ENCODE measurements at places on chromosomes 7 and 10.

DNA sequence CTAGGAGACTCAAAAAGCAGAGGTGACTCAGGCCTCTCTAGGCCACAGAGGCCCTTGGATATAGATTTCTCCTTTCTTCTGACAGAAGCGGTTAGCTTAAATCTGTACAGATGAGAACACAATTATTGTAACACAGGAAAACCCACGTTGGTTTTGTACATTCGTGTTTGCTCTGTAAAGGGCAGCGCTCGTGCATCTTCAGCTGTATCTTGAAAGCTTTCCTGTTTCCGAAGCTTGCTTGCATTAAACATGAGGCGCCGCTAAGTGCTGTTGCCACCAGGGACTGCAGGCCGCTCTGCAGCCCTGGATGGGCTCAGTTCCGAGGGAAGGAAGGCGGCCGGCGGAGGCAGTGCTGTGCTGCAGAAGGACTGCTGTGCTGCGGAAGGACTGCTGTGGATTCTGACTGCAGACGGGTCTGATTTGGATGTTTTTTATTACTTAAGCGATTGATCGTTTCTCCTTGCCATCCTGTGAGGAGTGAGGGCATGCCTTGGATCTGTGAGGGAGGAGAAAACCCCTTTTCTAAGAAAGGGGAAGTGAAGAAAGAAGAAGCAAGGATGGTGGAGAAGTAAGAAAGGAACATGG, 53.3 kb downstream of the FHIP2A start:
- no peak for DNase-seq

DNA sequence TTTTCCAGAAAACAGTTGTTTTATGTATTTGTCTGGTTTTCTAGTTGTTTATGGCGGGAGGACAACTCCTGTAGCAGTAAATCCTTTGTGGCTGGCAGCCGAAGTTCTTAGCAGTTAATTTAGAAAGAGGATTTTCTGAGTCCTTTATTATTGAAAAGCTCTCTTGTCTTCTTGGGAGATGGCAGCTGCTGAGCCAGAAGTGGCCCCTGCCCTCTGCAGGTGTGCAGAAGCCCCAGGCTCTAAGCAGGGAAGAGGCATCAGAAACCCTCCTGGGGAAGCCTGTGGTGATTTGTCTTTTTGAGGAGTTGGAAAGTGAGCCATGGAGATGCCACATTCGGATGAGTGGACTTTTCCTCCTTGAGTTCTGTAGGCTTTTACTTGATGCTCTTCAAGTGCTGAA, 106.3 kb downstream of the GLRX3 start:
- no peak for DNase-seq

DNA sequence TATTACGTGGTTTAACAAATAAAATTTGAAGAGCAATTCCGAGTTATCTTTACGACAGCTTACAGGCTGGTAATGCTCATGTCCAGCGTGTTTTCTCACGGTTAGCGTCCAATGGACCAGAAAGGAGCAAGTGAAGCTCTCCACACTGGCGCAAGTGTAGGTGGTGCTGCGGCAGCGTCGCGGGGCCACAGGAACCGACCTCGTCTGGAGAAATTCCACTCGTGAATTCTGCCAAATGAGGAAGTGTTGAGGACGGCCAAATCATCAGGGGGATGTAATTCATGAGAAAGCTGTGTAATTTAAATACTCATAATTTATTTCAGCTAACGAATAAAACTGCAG, 350 bp upstream of the ZNF37A start:
- DNase-seq = no peak

DNA sequence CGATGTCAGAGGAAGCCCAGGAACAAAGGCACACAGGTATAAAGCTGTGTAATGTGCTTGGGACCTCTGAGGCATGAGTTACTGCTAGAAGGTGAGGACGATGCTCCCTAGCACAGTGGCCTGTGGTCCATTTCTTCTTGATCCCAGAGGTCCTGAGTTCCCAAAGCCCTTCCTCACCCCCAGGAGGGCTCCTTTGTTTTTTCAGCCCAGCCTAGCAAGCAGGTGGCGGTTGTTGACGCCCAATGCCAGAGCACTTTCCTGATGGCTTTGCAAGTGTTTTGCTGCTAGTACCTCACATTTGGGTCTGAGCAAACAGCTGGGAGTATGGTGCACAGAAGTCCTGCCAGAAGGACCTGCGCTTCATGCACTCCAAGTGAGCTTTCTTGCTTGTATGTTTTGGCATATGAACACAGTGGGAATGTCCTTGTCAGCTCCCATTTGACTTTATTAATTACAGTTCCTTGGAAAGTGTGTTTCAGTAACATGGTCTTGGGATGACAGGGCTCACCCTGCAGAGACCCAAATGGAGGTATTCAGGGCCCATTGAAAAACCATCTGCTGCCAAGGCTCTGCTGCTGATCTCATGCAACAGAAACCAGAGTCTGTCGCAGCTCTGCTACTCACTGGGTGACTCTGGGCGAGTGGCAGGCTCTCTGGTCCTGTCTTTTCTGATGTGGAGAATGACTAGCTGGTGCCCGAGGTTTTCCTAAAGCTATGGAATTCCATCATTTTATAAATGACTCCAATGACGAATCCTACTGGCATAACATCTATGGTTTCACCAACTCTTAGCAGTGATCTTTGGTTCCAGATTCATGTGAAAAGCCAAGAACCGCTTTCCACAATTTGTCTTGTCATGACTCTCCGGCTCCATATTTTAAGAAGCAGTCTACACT, 134.9 kb downstream of the ARID5B start:
- DNase-seq = no peak

DNA sequence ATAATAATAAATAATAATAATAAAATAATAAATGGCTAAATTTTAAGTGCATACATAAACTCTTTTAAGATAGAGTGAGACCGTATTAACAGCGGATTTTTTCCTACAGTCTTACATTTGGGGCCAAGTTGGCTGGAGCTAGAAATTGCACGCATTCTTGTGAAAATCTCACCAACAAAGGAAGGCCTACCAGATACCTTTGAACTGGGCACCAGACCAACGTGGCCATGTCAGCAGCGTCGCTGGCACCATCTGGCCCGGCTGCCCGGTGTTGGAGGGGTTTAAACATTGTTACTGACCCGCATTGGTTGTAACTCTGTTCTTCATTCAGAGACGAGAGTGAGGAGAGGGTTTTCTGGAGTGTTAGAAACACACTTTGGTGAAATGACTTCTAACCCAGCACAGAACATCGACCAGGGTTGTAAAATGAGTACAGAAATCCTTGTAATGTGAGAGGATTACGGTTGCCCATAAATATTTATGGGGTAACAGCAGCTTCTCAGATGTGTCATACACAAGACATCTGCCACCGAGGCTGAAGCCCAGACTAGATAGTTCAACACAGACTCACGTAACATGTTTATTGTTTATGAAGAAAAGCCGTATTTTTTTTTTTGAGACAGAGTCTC, 34.6 kb upstream of the UNCX start:
- no peak for DNase-seq

DNA sequence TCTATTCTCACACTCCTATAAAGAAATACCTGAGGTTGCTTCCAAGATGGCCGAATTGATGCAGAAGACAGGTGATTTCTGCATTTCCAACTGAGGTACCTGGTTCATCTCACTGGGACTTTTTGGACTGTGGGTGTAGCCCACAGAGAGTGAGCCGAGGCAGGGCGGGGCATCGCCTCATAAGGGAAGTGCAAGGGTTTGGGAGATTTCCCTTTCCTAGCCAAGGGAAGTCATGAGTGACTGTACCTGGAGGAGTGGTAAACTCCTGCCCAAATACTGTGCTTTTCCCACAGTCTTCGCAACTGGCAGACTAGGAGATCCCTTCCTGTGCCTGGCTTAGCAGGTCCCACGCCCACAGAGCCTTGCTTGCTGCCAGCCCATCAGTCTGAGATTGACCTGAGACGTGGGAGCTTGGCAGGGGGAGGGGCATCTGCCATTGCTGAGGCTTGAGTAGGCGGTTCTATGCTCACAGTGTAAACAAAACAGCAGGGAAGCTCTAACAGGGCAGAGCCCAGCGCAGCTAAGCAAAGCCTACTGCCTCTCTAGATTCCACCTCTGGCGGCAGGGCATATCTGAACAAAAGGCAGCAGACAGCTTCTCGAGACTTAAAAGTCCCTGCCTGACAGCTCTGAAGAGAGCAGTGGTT, 152.2 kb downstream of the ARL4A start:
- DNase-seq = no peak

DNA sequence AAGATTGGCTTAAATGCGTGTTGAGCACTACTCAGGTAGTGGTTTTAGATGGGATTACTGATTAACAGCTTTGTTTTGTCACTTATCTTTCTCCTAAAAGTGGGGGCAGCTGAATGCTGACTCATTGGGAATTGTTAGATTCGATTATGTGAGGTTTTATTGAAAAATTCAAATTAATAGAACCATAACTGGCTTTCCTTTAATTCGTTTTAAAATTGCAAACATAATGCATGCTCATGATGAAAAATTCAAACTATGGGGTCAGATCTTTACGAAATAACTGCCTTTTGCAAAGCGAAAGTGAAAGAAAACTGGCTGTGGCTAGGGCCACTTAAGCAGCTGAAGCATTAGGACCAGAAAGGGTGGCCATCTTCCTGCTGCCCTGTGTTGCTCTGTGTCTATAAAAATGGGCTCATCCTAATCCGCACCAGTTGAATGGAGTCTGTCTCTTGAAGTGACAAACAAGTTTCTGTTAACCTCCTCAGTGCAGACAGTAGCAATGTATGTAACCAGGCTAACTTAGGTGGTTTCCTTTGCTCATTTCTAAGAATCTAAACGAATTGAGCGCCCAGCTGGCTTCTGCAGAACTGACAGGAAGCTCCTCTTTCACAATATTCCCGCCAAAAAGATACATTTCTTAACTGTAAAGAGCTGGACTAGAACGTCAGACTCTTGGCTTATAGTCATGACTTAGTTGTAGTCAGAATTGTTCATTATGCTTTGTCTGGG, 27.8 kb downstream of the DENND10 start:
- no peak for DNase-seq

GRCh38 chr10:30745953-30746352, 116.4 kb upstream of the LYZL2 start:
- no peak for DNase-seq

DNA sequence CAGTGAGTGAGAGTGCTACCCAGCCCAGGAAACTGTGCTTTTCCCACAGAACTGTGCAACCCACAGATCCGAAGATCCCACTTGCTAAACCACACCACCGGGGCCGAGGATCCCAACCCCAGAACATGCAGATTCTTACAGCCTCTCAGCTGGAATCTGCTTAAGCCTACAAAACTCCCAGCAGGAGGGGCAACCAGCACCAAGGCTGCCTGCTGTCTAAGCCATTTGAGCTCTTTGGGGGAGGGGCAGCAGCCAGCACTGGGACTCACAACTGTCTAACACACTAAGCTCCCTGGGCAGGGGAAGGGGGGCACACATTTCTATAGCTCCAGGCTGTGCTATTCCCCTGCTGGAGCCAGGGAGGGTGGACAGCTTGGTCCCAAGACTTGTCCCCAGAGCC, 529.9 kb downstream of the XPNPEP1 start:
- no peak for DNase-seq

- peak; percentile 32 for DNase-seq
These were observed 103.8 kb upstream of the PPIF start for GRCh38 chr10:79243181-79244067.

- no peak for DNase-seq
These were observed 101.5 kb downstream of the GFRA1 start for GRCh38 chr10:116171505-116171904.

- DNase-seq = no peak
These were observed 6.9 kb upstream of the ZNF316 start for GRCh38 chr7:6630007-6630849.

GRCh38 chr10:74936577-74937265, 110.3 kb downstream of the KAT6B start:
- no peak for DNase-seq

GRCh38 chr7:69130396-69130795, 467.9 kb upstream of the AUTS2 start:
- no peak for DNase-seq

- DNase-seq = no peak
These were observed 36.6 kb downstream of the AMZ1 start for GRCh38 chr7:2724453-2725177.

DNA sequence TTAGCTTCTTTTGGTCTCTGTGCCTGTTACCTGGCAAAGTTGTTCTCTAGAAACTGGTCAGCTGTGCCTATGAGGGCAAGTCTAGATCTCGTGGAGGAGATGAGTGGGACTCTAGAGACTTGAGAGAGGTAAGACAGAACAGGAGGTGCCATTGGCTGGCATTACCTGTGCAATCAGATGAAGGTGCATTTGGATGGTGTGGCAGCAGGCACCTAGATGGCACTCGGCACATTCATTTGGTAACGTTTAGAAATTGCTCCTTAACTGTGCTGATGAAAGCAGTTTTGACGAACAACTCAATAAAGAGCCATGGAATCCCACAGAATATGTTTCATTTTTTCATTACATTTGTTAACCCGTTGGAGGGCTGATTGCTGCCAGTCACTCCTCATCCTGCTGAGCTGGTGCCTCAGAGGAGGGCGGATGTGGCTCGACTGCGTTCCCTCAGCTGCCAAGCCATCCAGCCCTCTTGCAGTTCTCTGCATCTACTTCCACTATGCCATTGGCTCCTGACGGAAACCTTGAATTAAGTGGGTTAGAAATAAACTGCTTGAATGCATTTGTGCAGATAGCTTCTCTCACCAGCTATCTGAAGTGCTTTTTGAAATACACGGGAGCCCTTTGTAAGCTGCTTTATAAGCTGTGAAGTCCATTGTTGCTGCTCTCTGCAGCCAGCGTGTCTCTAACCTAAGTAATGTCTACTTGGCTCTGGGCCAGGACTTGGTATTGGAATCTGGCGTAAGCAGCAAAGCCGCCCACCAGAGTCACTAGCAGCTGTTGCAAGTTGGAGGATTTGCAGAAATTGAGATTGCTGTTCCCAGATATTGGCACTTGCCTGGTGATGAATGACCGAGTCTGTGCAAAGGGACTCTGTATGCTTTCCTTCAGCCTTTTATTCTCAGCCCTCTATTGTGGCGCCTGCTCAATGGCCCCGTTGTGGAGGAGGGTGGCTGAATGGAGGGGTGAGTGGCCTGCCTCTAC, 87.4 kb downstream of the LRRC4 start:
- no peak for DNase-seq

DNA sequence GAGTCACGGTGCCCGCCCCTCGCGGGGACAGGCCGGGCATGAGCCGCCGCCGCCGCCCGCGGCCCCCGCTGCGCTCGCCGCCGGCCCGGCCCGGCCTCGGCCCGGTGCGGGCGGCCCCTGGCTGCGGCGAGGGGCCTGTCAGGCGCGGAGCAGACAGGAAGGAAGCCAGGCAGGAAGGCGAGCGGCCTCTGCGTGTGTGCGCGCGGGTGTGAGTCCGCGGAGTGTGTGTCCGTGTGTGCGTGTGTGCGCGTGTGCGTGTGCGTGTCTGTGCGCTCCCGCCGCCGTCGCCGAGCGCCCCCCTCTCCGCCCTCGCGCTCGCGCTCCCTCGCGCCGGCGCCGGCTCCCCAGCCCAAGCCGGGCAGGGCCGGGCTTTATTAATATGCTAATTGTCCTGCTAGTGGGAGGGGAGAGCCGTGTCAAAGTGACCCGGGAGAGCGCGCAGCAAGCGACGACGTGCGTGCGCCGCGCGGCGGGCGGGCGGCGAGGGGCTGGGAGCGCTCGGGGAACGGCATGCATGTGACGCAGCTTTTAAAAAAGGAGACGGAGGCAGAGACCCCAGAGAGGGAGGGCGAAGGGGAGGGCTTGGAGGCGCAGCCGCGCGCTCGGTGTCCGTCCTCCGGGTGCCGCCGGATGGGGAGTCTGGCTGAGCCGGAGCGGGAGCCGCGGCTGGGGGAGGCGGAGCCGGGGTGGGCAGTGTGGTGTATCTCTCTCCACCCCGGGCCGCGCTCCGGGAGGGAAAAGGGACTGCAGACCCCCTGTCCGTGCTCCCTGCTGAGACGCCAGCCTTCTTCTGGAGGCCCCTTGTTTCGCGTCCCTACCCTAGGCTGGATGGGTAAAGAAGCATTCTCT, at the start of gene LDB1:
Gene LDB1 (minus strand): TSS at position 227 of the 849 bp plus-strand sequence. CDS start 258 bp downstream, outside the sequence.
- peak; percentile 29 for DNase-seq

All from stimulated activated CD4-positive, alpha-beta T cell treated with anti-CD3 and anti-CD28 coated beads, Interleukin-1b, Interleukin-23, amount 100 ng/mL, for 1 hour (primary cell).